Tibial nerve (tissue), 4 donors: ENCODE measurements at places on chromosomes 11 and 22. TPM values are rescaled to one million over a fixed set of nuclear protein-coding genes. Genes with fewer than 3 reads are reported as not detected.
A peak's percentile ranks its signal among the peaks of the same experiment; 100 is the strongest.

The MDK gene
- total RNA-seq = 107 TPM

- DNase-seq = no peak
- H3K4me3 ChIP-seq = no peak overlapping the region
- no peak overlapping the region for H3K27ac ChIP-seq
- H3K36me3 ChIP-seq = no peaks in the 10 kb centered on the region
- no peaks in the 10 kb centered on the region for H3K27me3 ChIP-seq
- peaks cover 26% of the 10 kb centered on the region for H3K4me1 ChIP-seq
These were observed 126.8 kb upstream of the APOA1 start for GRCh38 chr11:116964269-116964668.

DNA sequence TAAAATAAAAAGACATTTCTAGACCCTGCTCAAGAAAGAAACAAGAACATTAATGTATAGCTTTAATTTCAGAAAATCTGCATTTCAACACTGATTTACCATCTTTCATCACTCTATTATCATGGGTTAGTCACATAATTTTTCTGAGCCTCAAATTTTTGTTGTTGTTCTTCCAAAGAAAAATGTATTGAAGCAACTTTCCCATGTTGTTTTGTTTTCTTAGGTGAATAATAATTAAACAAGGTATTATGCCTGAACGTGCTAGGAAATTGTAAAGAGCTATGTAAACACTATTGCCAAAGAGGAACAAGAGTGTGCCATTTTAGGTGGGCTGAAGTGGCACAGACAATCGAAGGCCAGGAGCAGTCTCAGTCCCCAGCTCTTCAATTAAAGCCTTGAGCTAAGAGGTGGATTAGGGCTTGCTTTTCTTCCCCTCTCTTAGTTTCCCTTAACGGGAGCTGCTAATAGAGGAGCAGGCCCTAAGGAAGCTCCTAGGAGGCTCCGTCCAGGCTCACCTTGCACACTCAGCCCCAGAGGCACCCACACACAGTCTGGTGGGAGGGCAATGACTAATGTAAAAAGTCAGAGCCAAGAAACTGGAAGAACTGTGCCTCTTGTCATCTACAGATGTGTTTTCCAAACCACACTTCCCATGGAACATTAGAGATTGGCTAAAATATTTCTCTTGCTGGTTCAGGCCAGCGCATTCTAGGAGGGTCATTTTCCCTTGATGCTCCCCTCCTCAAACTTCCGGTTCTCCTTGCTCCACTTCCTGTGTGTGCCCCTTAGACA is 8.8 kb upstream of the UBASH3B start:
- no peak for DNase-seq
- no peak overlapping the region for H3K4me3 ChIP-seq
- H3K27ac ChIP-seq = no peak overlapping the region
- no peaks in the 10 kb centered on the region for H3K36me3 ChIP-seq
- H3K27me3 ChIP-seq = no peaks in the 10 kb centered on the region

- no peaks in the 10 kb centered on the region for H3K27me3 ChIP-seq
- H3K4me1 ChIP-seq = peaks cover 11% of the 10 kb centered on the region
- no peaks in the 10 kb centered on the region for H3K36me3 ChIP-seq
- H3K27ac ChIP-seq = no peak overlapping the region
These were observed 9.1 kb downstream of the SMIM38 start for GRCh38 chr11:69164824-69165223.

The TRIM48 gene
- not detected for total RNA-seq

GRCh38 chr22:20779818-20780158 is 5.9 kb downstream of the SERPIND1 start:
- no peak overlapping the region for H3K4me3 ChIP-seq
- DNase-seq = no peak
- H3K36me3 ChIP-seq = no peaks in the 10 kb centered on the region
- H3K27ac ChIP-seq = peak overlapping the region; percentile 50

The RASD2 gene
- total RNA-seq = 0.20 TPM

The SHISAL1 gene
- 0.60 TPM for total RNA-seq

The SMCO4 gene
- total RNA-seq = 5.0 TPM

DNA sequence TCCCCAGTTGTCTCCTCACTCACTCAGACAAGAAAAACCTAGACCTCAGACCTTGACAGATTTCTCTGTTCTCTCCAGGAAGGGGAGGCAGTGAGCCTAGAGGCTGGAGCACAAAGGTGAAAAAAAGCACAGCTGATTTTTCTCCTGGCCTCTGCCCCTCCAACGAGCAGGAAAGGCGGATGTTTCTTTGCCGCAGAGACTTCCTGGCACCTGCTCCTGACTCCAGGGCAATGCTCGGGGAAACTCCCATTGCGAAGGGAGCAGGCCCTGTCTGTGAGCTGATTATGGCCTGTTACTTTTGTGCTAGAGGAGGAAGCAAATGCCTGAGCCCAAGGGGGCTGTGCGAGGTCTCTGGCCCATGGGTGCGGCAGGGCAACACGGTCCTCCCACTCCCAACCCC is 25.4 kb downstream of the MS4A10 start:
- no peaks in the 10 kb centered on the region for H3K36me3 ChIP-seq
- no peaks in the 10 kb centered on the region for H3K4me1 ChIP-seq
- no peaks in the 10 kb centered on the region for H3K27me3 ChIP-seq

DNA sequence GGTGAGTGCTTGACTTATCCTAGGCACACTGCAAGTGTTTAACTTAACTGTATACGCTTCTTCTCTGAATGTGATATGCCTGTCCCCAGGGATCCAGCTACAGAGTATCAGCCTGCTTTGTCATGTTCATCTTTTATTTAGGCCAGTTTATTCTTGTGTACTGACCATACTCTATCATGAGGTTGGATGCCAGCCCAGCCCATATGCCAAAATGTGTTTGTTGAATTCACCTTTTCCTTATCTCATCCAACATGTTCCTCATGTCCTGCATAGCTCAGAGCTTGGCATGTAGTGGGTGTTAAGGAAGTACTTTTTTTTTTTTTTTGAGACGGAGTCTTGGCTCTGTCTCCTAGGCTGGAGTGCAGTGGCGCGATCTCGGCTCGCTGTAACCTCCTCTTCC is 116.2 kb downstream of the NCAM1 start:
- H3K27ac ChIP-seq = no peak overlapping the region
- H3K27me3 ChIP-seq = no peaks in the 10 kb centered on the region
- DNase-seq = no peak
- no peaks in the 10 kb centered on the region for H3K4me1 ChIP-seq
